ENCODE measurements at places on chromosomes 13 and 19.

DNA sequence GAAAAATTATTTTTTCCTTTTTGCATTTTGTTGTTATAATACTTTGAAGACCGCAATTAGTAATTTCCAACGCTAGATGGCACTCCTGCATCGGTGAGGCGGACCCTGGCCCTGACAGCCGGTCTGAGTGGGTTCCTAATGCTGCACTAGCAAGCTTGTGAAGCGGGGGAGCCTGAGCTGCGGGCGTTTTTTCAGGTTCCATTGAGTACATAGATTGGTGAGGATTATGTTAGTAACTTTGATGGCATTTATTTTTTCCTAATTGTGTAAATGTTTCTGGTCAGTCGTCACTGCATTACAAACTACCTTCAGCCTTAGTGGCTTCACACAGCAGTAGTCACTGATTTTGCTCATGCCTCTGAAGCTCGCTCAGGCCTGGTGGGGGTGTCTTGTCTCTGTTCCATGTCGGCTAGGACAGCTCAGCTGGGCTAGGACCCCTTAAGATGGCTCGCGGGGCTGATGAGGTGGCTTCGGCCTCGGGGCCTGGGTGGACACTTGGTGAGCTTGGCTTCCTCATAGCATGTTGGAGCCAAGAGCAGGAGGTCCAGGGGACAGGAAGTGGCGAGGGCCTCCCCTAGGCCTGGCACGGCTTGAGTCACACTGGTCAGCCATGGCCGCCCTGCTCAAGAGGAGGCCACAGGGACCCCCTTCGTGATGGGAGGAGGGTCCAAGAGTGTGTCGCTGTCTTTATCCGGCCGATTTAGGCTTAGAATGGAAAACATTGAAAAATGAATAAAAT is 25.0 kb downstream of the ERCC5 start:
- no peak for DNase-seq

DNA sequence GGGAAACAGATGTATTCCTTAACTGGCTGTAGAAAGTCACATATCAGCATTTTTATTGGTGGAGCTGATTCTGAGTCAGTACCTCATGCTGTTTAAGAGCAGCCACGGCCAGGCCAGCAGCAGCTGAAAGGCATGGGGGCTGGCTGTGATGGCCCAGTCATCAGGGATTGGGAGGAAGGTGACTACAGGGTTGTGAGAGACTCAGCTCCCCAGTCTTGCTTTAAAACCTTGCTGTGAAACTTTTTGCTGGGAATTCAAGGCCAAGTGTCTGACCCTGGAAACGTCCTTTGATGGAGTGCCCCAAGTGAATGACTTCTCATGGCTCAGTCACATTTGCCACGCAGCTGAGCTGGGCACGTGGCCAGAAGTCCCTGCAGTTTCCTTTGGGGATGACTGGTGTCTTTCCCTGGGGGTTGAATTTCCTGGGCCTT is 39.1 kb upstream of the RNF113B start:
- no peak for DNase-seq

DNA sequence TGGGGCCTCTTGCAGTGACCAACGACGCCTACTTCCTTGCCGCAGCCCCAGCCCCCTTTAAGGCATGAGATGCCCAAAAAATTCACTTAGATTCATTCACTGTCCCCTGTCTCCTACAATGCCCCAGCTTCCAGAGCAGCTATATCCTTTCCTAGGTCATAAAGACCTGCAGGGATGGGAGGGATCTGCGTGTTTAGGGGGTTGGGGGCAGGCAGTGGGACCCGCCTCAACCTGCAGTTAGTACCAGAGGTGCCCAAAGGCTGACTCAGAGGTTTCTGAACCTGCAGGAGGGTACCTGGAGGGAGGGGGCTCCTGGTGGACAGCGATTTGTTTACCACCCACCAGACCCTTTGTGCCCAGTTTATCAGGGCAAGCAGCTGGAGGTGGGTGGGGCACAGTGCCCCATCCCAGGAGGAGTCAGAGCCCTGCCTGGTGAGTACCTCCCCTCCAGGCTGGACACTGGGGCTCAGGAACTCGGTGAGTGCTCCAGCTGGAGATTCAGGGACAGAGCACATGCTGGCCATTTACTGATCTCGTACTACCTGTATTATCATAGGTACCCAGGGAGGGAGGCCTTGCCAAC is 10.1 kb downstream of the RPS28 start:
- no peak for DNase-seq

GRCh38 chr13:25276748-25277147 is 10.5 kb downstream of the MTMR6 start:
- DNase-seq: no peak

DNA sequence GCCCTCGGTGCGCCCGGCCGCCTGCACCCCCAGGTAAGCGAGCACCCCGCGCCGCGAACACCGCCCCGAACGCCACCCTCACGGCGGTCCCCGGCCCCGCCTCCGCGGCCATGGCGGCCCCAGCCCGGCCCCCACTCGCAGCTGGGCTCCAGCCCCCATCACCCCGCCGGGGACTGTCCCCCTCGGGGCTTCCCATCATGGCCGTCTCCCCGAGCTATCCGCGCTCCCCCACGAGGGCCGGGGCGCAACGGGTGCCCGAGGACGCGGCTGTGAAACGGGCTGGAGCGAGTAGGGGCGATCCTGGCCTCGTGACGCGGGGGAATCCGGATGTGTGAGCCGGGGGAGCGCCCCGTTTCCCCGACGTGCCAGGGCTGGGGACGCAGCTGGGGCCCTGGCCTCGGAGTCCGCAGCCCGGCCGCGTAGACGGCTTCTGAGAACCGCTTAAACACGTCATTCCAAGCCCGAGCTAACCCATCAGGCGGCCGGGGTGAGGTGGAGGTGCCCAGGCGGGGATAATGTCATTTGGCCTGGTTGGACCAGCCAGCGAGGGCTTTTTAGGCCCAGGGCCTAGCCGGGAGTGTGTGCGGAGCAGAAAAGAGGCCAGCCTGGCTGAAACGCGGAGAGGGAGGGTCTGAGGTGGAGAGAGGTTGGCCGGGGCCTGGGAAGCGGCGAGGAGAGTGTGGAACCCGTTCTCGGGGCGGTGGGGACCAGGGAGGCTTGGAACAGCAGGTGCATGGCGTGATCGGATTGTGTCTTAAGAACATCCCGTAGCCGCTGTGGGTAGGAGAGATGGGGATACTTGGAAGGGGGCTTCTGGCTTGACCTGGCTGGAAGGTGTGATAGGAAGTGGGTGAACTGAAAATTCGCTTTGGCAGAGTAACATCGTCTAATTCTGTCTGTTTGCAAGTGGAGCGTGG is 550 bp downstream of the CERS4 start:
- DNase-seq: peak; percentile 57

GRCh38 chr13:39982745-39983144 is 327.3 kb downstream of the COG6 start:
- no peak for DNase-seq

DNA sequence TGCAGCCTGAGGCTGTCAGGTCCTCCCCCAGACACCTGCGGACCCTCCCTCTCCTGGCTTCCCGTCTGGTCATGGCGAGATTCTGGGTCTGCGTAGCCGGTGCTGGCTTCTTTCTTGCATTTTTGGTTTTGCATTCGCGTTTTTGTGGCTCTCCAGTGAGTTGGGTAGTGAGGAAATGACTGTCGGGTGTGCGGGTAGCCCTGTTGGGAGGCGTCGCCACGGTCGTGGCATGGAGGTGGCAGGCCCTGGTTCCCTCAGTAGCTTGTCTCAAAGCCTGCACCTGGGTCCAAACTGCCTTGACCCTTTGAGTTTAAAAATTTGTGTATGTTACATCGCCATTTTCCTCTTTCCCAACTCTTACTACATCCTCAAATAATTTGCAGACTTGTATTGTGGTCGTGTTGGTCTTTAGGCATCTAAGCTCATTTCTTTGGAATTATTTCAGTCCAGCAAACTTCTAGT is 344 bp downstream of the NHLRC3 start:
- no peak for DNase-seq

GRCh38 chr19:8336072-8336569 is 6.9 kb downstream of the KANK3 start:
- no peak for DNase-seq

DNA sequence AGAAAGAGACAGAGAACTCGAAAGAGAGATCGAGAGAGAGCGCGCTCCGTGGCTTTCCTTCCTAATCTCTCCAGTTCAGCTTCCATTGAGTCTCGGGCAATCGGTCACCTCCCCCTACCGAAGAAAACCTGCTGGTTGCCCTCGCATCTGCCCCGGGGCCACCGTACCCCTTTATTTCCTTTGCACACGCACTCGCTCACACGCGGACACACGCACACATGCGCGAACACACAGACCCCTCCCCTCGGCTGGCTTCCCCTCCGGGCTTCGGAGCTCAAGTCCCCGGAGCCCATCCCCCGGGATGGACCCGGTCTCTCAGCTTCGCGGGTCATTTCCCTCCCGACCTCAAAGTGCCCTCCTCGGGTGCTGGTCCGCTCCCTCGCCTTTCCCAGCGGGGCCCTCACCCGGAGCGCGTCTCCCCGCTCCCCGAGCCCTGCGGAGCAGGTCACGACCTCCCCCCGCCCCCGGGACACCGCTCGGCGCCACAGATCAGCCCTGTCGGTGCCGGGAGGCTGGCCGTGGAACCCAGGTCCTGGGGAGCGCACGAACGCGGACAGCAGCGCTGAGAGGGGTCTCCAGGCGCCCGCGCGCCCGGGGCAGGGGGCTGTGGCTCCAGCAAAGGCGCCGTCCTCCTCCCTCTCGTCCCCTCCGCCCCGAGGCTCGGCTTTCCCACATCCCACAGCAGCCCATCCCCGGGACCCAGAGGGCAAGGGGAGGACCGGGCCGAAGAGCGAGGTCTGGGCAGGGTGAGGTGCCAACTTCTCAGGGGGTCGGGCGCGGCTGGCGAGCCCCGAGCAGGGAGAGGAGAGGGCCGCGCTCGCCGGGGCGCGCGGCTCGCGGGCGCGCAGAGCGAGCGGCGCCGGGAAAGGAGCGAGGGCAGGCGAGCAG is 1.8 kb downstream of the DACH1 start:
- no peak for DNase-seq

- DNase-seq: no peak
Measured at GRCh38 chr13:27921961-27922882, 2.4 kb downstream of the PDX1 start.

- no peak for DNase-seq
Measured at GRCh38 chr13:101512650-101513049, 60.2 kb downstream of the ITGBL1 start.

- DNase-seq: no peak
Measured at GRCh38 chr13:97302611-97303010, 80.5 kb downstream of the MBNL2 start.

DNA sequence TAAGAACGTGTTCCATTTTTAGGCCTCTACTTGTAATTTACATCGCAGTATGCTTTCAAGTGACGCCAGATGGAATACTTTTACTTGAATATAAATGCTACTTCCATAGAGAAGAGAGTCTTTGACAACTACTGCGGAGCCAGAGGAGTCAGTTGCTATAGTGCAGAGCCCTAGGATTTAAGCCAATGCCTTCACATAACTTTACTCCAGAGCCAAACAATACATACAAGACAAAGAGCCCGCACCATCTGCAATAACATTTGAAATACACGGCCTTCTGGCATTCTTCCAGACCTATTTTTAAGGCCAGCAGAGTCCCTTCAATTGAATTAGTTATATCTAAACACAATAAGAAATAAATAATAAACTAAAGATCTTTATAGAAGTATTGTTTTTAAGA is 59.4 kb downstream of the XPO4 start:
- DNase-seq: no peak

GRCh38 chr19:3537101-3537437 is 1.9 kb upstream of the TEKTIP1 start:
- no peak for DNase-seq

DNA sequence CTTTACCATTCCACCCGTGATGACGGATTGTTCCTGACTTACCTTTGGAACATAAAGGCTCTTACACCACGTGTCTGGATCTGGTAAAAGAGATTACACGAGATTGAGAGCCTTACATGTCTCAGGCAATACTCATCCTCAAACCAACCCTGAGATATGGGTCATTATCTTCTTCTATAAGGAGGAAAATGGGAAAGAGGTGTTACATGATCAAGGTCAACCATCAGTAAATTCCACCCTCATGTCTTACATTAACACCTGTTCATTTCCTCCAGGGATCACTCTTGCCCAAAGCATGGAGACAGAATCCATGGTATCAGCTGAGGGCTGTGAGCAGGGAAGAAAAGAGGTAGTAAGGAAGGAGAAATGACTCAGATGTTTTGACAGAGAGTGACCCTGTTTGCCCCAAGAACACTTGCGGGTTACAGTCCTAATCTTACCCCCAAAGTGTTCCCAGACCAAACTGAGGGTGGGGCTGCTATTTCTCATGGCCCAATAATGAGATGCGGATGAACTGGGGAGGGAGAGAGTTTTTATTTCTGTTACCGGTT is 19.6 kb downstream of the LILRB4 start:
- no peak for DNase-seq

GRCh38 chr13:79917628-79918027 is 423.3 kb downstream of the SPRY2 start:
- no peak for DNase-seq

DNA sequence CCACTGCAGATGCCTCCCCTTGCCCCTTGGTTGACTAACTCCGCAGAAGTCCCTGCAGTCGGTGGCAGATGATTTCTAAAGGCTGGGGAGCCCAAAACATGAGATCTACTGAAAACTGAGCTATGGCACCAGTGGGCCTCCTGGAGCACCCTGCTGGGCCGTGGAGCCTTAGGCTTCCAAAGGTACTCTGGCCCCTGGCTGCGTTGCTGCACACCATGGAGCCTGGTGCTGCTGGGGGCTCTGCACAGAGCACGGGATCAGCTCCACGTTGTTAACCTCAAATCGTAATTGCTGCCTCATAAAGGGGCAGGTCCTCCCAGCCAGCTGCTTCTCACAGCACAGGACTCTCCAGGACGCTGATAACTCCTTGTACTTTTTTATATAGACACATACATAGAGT is 357.5 kb downstream of the NALCN start:
- no peak for DNase-seq

DNA sequence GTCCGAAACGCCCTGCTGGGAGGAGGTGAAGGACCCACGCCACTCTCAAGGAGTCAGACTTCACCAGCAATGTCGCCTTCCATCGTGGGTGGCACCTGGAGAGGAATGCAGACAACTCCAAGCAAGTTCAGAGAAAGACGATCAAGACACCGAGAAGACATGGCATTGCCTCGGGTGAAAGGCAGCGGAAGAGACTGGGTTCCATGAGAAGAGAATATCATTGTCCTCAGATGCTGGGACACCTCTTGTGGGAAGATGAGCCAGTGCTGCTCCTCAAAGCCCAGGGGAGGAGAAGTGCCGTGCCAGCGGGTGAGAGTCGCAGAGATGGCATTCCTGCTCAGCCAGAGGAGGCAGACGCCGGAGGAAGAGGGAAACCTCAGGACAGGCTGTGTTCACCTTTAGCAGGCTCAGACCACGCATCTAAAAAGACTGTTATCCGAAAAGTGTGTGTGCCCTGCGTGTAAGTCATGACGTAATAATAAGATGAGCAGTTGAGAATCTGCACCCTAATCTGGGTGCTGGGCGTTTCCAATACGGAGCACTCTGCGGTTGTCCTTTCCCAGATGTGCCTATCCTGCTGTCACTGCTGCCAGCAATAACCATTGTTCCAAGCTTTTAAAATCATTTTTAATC is 144.6 kb upstream of the SPACA7 start:
- no peak for DNase-seq

- no peak for DNase-seq
Measured at GRCh38 chr13:31090961-31091624, 70.6 kb downstream of the HSPH1 start.
